ENCODE measurements at places on chromosomes 12 and 14.

DNA sequence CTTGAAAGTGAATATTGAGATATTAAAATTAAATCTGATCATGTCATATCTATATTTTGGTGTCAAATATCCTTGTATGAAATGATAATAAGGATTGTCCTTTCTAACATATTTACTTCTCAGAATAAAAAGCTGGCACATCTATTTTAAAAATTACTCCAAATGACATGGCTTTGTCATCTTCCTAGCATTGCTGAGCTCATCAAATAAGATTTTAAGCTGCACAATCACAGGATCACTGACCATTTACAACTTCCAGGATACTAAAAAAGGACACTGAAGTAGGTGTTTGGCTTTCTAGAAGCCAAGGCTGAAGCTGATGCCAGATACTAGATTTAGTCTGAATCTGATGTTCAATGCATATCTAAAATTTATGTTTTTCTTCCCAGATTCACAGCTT lies 351.1 kb downstream of the BMP4 start:
- no peak for DNase-seq

DNA sequence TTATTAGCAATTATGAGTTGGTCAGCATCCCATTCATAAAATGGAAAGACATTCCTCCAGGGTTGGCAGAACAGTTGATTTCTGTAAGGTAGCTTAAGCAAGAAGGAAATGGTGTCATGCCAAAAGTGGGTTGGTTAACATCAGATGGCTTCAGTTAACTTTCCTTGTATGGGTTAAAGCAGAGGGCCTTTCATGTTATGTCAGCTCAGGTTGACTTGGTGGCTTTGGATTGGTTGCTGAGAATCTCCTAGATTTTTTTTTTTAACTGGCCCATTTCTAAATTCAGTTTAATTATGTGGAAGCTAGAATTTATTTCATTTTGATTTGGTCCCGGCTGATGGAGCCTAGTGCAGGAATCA lies 87.8 kb downstream of the BBS10 start:
- DNase-seq = no peak

DNA sequence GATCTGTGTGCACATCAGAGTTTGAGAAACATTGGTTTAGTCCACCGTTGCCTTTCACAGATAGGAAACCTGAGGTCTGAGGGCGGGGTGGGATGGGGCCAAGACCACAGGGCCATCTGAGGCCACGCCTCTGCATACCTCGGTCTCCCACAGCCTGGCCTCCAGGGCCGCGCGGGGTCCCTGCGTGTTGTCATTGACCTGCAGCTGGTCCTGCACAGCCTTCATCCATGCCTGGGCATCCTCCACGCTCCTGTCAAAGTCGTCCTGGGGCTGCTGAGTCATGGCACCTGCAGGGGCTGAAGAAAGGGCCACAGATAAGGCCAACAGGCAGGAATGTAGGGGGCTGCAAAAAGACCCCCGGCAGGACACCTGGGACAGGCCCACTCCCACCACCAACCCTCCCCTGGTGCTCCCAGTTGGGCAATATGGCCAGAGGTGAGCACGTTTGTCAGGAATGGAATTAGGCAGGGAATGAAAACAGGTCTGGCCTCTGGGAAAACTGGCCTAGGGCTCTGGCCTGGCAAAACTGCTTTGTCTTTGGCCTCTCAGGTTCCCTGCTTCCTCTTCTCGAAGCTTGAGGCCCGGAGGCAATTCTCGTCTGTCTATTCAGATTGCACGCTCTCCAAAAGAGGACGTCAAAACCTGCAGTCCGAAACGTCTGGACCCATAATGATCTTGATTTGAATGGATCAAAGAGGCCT lies 40.8 kb downstream of the SYNE3 start:
- DNase-seq = no peak

DNA sequence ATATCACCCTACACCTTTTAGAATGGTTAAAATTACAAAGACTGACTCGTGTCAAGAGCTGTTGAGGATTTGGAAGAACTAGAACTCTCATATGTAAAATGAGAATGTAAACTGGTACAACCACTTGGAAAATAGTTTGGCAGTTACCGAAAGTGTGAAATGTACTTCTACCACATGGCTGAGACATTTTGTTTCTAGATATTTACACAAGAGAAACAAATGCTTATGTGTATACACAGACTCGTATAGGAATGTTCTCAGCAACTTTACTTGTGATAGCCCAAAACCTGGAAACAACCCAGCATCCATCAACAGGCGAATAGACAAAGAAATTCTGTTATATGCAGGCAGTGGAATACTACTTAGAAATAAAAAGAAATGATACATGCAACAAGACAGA lies 103.0 kb downstream of the BRMS1L start:
- no peak for DNase-seq

GRCh38 chr12:124605150-124605882 lies 37.9 kb upstream of the NCOR2 start:
- DNase-seq = no peak

GRCh38 chr12:81381951-81382350 lies 304.1 kb downstream of the ACSS3 start:
- DNase-seq = no peak

Data from NCI-H1417 treated with DMSO at 0.1 percent for 48 hours (cell line).